Fibroblast of lung (primary cell): ENCODE measurements at places on chromosomes 3 and 15.

DNA sequence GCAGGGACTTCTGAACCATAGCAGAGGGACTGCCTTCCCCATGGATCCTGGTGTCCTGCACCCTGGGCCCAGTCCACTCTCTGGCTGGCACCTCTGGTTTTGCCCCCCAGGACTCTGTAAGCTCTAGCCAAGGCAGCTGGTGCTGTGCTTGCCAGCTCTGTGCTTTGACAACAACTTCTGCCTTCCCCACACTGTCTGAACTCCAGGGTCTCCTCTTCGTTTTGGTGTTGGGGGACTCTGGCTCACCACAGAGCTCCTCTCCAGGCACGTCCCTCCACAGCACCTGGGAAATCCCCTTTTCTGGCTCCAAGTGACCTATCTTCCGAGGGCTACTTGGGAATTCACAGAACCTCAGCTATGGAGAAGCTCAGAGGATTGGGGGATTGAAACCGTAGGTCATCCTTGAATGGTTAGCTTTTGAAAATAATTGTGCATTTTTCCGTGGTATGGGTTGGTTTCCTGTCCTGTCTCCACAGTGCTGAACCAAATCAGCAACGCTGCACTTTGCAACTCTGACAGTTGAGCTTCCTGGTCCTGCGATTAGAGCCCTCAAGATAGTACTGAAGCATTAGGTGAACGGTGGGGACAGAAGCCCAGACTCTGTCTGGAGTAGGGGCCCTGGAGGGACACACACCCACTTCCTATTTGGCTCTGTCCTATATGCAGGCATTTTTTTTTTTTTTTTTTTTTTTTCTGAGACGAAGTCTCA lies 152.4 kb downstream of the APBA2 start:
- DNase-seq: peak; percentile 18

DNA sequence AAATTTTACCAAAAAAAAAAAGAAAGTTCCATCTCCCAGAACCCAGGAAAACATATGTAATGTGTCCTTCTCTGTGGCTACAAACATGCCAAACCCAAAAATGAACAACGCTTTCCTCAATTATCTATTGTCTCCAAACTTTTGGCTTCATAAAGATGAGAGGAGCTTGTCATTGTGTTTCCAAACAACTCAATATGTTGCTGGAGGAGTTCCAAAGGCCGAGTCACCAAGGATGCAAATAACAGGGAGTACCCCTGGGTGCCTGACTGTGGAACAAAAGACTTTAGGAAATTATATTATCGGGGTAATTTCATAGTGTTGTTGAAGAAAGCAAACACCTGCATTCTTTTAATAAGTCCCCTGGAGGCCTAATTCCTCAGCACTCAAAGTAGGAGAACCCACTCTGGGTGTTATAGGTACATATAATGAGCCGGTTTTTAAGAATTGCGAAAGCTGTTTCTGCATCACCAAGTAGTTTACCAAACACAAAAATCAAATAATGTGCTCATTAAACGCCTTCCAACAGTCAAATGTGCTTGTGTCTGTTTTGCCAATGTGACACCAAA lies 206.3 kb upstream of the PRICKLE2 start:
- no peak for DNase-seq

- DNase-seq: peak; percentile 90
Observed at GRCh38 chr3:49351521-49352011, 6.6 kb downstream of the GPX1 start.

GRCh38 chr3:85912980-85913379 lies 954.2 kb downstream of the CADM2 start:
- DNase-seq: peak; percentile 77

DNA sequence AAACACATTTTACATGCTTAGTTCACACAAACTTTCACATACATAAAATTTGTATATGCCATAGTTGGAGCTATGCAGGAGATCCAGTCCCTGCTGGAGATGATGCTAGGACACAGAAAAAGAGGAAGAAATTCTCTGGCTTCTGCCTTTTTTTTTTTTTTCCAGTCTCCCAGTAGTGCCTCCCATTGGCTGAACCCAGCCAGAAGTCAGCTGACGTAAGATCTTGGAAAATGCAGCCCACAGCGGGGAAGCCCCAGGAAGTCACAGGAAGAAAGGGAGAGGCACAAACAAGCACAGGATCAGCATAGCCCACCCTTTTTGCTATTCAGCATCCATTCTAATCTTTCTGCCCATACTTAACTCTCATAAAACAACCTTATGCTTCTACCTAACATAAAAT lies 38.5 kb downstream of the SCN11A start:
- no peak for DNase-seq

DNA sequence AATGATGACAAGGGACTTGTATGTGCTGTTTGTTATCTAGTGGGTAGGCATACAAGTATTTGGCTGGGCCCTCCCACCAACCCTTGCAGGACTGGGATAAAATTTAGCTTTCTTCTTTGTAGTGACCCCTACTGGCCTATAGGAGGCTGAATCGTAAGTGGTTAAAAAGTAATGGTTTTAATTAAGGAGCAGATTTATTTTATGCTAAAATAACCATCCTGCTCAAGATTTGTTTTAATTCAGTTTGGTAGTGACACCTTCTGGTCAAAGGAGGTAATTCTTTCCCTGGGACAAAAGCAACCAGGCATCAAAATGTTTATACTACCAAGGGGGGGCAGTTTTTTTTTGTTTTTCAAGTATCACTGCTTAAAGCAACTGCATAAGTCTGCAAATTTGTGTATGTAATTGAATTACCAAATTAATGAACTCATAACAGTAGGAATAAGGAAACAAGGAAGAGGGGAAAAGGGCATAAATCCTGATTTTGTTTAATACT lies 70.7 kb downstream of the TOP2B start:
- peak; percentile 78 for DNase-seq

DNA sequence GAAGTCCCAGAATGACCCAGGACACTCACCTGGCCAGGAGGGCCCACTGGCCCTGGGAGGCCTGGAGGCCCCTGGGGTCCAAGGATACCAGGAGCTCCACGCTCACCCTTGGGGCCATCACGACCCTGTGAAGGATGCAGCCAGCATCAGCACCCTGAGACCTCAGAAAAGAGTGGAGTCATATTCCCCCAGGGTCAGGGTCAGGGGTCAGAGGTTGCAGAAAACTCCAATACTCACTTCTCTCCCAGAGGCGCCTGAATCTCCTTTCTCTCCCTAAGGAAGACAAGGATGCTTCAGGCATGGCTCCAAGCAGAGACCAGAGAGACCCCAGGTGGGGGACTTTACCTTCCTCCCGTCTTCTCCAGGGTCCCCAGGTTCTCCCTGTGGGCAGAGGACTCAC lies 13.1 kb upstream of the UCN2 start:
- DNase-seq: no peak

DNA sequence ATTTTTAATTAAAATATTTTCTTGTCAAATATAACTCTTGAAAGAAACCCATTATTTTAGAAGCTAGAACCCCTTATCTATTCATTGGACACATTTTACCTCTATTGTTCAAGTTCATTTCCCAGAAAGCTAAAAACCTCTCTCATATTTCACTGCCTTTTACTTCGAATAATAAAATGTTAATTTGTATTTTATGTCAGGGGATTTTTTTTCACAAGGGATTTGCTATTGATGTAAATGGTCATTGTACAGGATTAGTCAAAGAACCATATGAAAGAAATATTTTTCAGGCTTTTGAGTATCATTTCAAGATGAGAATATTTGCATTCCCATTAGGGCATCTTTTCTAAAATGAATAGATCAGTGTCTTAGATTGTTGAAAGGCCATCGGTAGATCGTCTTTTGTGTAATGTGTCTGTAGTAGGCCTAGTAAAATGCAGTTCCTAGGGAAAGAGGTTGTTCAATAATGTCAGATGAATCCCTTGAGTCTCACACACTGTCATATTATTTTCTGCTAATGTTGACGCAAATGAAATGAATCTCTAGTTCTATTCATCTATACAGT lies 114.5 kb downstream of the ROBO1 start:
- DNase-seq: no peak

DNA sequence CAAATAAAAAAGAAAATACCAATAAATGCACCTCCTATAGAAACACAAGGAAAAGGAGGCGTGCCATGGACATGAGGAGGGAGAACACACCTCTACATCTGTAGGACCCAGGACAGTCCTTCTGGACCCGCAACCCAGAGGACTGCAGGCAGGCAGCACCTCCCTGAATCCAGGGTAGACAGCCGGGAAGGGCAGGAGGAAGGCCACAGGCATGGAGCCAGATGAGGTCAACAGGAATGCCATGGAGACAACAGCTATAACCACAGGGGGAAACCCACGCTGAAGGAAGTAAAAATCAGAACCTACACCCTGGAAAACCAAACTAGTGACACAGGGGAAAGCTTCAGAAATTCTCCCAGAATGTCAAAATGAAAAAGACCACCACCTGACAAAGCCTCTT lies 248.8 kb upstream of the NSMCE3 start:
- no peak for DNase-seq

DNA sequence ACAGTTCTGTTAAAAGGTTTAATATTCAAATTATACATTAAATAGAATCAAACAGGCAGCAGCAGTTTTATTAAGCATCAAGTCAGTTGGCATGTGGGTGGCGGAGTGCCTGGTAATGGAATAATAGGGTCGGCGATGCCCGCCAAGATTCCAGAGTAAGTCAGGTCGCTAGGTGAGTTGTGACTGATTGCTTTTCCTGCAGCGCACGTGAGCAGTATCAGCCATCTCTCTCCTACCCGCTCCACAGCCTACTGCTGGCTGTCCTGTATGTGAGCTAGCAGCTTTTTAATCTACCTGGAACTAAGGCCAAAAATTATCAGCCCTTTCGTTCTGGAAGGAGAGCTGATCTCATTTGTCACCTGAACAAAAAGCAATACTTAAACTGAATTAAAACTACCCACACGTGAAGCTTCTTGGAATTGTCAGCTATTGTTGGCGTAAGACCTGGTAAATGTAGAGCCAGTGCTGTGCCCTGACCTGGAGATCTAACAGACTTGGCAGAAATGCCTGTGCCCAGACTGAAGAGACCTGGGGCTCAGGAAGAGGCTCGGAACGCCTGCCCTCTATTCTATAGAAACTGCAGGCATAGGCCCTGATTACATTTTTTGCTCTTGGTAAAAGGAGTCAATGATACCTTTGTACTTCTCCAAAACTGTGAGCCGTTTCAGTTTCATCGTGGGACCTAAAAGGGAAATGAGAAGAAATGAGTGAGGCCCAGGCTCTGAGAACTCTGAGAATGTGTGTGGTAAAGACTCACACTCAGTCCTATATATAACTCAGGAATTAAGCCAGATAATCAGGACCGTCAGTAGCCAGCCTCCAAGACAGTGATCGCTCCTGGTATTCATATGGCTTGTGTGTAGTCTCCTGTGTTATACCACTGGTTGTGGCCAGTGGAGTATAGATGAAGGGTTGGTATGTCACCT lies 21.9 kb downstream of the IDH3A start:
- no peak for DNase-seq

- DNase-seq: peak; percentile 66
Observed at GRCh38 chr15:51403072-51403878, 61.8 kb downstream of the GLDN start.
